Activated T-cell treated with anti-CD3 and anti-CD28 coated beads, Interleukin-2, amount 50 U/mL, for 4 hours (primary cell): ENCODE measurements at places on chromosomes 3 and 15. TPM values are rescaled to one million over a fixed set of nuclear protein-coding genes. Genes with fewer than 3 reads are reported as not detected.
A peak's percentile ranks its signal among the peaks of the same experiment; 100 is the strongest.

GRCh38 chr3:11385326-11385725 is 113.1 kb downstream of the ATG7 start:
- no peak for DNase-seq

GRCh38 chr3:63798949-63799348 is 20.1 kb upstream of the C3orf49 start:
- DNase-seq = no peak

- DNase-seq = peak; percentile 89
These were observed 525.5 kb upstream of the CFAP20DC start for GRCh38 chr3:59575113-59576001.

GRCh38 chr3:26588931-26589330 is 33.6 kb upstream of the LRRC3B start:
- no peak for DNase-seq

The ZNF619 gene
- 3.0 TPM for total RNA-seq

- DNase-seq = no peak
These were observed 36.2 kb upstream of the TRH start for GRCh38 chr3:129938140-129938930.

- DNase-seq = no peak
These were observed 755.1 kb downstream of the ROBO2 start for GRCh38 chr3:77795013-77795412.

The ACAN gene
- total RNA-seq = not detected

DNA sequence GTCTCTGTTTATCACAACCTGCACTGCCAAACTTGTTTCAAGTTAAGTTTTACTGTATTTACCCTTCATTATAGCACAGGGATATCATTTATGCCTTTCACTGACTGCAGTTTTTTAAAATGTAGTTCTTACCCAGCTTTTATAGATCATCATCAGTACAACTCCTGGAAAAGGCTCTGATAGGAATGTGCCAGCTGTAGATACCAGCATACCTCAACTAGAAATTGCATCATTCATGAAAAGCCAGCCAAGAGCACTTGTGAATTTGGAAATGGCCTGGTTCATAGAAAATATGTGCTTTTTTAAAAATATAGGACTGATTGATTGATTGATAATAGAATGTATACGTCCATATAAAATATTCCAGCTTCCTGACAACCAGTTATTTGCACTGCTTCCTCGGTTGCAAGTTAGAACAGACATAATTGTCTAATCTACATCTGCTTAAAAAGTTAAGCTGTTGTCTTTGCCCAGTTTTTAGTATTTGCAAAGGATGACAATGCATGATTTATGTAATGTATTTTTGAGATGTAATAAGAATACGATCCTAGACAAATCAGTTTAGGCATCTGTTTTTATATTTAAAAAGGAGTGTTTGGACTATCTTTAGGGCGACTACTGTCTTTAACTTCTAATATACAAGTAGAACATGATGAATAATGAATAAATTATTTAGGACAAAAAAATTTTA is 58.5 kb downstream of the DCUN1D1 start:
- DNase-seq = no peak

DNA sequence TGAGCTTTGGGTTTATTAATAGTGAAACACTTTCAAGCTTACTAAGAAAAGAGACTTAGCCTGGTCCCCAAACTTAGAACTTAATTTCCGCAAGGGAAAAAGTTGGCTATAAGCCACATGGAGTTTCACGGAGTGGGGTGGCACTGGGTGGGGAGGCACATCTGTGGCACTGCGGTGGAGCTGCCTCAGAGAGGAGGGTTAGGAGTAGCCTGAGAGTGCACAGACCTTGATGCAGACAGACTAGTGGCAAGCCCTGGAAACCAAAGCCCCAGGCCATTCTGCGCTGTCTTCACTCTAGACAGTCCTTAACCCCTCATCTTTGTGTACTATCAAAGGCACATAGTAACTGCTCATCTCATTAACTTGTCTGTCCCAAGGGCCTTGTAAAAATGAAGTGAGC is 22.0 kb downstream of the CXCR6 start:
- DNase-seq = no peak

DNA sequence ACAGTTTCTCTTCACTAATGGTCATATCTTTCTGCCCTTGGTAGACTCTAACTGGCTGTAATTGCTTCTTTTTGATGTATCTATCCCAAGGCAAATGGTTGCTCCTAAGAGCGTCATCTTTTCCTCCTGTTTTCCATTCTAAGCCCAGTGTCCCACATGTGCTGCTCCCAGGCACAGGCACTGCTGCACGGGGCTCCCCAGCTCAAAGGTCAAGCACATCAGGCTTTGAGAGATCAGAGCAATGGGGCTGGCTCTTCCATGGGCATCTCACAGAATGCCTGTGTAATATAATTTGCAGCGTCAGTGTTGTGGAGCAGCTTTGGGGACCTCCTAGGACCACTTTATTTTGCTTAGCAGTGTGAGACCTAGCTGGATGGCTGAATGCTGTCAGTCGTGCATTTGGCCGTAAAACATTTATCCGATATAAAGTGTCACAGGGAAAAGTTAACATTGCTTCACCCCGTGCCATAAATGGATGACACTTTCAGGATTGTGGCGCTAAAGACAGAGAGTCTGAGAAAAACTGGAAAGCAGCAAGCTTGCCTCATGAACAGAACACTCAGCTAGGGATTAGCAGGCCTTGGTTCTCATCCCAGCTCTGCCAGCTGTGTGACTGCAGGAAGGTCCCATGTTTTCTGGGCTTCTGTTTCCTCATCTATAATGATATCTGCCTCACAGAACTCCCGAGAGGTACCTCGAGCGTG is 277.5 kb upstream of the TBL1XR1 start:
- DNase-seq = no peak

The MLF1 gene
- total RNA-seq = 1.6 TPM

The TERC gene
- total RNA-seq = 38.7 TPM

The UNC13C gene
- not detected for total RNA-seq

The IQCF5 gene
- not detected for total RNA-seq
